Inflammatory macrophage (primary cell): ENCODE measurements at places on chromosomes 13 and 19.
A peak's percentile ranks its signal among the peaks of the same experiment; 100 is the strongest.

GRCh38 chr19:48461982-48462655 is 6.7 kb downstream of the KCNJ14 start:
- no peak for DNase-seq

DNA sequence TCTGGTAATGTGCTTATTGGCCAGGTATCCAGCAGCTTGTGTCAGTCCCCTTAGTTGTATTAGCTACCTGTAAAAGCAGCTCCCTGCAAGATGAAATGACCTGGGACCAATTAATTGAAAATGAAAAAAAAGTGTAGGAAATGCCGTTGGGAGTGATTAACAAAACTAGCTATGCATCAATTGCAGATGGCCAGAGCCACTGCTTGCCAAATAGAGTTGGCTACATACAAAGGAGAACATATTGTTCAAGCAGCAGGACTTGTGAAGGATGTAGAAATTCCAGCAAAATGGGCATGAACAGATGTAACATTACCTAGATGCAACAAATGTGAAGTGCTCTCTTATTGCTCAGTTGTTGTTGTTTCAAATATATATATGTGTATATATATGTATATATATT is 300.5 kb downstream of the PCDH17 start:
- DNase-seq, result no peak

DNA sequence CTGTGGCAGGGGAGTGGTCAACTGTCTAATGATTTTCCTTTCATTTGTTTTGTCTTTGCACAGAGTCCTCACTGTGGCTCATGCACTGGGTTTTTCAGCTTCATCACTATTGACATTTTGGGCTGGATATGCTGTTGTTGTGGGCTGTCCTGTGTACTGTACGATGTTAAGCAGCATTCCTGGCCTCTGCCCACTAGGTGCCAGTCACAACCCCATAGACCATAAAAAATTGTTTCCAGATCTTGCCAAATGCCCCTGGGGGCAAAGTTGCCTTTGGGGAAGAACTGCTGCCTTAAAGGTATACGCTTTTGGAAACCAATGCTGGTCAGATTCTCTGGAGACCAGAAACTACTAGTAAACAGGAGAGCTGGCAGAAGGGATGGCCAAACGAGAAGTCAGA is 310.4 kb downstream of the SPRY2 start:
- peak; percentile 81 for DNase-seq

DNA sequence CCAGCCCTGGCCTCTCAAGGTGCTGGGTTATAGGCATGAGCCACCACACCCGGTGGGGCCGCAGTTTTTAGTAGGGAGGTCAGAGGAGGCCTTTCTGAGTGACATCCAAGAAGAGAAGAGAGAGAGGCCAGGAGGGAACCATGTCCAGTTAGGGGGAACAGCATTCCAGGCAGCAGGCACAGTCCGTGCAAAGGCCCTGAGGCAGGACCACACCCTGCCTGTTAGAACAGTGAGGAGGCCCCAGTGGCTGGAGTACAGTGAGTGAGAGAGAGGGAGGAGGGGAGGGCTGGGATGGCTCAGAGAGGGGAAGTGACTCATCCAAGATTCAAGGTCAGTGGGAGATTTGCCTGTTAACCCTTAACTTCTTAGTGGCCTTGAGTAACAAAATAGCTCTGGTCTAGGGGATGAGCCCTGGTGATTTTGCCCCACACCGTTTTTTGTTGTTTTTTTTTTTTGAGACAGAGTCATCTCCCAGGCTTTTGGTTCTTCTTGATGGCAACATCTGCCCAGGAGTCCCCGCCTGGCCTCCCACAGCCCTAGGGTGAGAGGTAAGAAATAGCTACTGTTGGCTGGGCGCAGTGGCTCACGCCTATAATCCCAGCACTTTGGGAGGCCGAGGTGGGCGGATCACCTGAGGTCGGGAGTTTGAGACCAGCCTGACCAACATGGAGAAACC is 2.7 kb upstream of the PLIN3 start:
- DNase-seq, result peak; percentile 88

DNA sequence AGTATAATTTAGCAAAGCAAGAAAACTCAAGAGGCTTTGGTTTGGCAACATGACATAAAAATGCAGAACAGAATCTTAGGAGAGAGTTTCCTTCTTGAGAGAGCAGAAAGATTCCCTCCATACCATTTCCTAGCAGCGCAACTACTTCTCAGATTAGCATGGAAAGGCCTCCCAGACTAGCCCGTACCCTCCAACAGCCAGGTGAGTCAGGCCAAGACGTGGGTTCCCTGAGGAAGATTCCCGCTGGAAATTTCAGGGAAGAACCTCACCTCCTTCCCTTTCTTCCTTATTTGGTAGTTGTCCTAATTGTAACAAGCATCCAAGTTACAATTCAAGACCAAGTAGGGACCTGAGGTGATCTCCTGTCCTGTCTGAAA is 12.3 kb downstream of the COL4A2 start:
- DNase-seq, result no peak

DNA sequence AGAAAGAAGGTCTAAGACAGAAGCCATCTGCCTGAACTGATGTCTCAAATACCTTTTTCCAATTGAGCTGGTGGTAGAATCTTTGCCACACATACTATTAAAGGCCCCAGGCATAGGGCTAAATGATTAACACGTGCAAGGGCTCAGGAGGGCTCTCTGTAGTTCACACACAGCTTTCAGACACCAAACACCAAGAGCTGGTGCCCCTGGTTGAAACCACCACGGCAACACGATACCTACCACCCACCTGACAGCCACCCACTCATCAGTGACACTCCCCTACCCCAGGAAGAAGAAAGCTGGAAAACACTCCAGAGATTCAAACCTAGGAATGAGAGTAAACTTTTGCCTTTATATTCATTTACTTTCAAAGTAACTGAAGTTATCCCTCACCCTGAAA is 26.8 kb downstream of the IRS2 start:
- DNase-seq, result no peak

DNA sequence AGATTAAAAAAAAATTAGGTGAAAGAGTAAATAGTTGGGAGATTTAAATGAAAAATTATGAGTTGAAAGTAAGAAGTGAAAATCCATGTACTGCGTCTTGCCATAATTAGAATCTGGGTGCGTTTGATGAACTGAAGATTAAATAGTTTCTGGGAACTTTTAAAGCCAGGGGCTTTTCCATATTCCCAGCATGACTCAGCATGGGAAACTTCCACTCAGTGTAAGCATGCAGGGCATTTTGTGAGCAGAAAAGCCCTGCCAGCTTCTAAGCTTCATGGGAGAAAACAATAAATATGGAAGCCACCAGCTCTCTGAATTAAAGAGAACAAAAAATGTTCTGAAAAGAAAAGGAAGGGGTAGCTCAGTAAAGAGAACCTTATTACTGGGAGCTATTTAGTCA is 62.0 kb upstream of the EDNRB start:
- DNase-seq, result no peak

GRCh38 chr19:52896431-52897137 is 851 bp downstream of the ZNF320 start:
- peak; percentile 8 for DNase-seq

DNA sequence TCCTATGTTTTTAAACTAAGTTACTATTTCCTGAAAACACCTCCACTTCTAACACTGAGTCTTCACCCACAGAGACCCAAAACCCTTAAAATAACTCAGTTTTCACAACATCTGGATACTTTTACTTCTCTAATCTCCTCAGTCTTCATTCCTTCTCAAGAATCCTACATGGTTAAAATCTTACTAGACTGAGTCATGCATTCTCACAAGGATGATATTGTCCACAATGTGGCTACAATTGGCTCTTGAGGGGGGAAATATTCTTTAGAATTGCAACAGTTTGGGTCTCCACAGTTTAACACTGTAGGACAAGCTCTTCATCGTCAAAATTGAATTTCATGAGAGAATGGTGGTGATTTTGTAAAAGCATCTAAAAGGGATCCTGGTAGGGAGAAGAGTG is 397.1 kb downstream of the SLITRK5 start:
- DNase-seq, result no peak

DNA sequence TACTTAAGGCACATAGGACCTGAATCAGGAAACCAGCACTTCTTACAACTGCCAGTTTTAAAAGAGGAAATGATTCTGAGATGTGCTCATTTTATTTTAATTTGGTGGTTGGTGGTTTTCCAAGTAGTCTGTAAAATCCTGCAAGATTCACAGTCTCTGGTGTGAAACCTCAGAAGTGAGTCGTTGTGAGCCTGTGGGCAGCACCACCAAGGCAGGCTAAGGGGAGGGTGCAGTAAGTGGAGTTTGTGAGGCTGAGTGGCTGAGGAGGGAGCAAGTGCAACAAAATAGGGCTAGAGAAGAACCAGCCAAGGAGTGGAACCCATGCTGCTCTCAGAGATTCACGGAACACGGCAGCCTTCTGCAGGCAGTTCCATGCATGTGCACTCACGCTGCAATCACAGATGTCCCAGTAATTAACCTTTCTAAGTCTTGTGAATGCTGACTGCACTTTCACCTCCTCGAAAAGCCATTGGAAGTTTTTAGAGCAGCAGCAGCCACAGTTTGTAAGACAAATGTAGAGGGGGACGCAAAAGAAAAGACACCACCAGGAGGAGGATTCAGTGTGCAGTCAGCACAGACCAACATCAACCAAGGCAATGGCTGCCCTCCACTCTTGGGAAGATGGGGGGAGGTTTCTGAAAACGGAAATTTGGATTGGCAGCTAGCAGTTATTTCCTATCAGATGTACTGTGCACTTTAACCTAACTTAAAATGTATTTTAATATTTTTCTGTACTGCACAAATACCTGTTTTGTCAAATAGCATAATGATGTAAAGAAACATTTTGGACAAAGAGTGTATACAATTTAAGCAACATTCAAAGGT is 44.9 kb downstream of the ESD start:
- peak; percentile 94 for DNase-seq

DNA sequence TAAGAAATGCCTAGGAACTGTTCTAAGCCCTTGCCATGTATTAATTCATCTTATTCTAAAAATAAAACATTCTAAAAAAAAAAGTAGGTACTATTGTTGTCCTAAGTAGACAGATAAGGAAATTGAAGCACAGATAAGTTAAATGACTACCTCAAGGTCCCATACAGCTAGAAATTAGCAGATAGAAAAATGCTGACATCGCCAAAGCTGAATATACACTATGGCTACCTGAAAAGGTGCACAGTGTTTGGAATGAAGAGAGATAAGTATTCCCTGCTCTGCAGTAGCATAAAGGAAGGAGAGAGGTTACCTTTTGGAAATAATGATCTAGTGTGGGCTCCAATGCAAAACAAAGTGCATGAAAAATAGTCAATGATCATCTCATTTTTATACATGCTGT is 65.3 kb downstream of the DCT start:
- no peak for DNase-seq

- DNase-seq, result no peak
These were observed 23.7 kb upstream of the UBE2L5 start for GRCh38 chr13:30398601-30399072.

GRCh38 chr13:19817106-19817505 is 34.4 kb upstream of the PSPC1 start:
- DNase-seq, result no peak

DNA sequence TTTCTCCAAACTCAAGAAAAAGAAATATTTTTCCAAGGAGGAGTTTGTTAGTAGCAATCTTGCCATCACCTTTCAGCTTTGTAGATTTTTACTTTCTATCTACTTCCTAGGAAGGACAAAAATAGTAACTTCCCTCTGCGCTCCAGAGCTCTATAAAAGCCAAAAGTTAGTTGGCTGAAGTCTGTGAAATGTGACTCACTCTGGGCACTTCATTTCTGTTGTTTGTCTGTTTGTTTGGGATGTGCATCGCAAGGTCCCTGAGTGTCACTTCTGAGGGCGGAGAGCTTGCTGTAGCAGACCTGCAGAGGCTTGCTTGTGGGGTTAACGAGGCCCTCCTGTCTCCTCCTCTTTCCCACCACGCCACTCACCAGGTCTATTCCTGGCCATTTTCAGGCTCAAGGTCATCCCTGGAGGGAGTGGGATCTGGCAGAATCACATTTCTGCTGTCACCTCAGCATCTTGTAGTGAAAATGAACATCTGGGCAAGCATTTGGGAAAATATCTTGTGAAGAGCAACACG is 307.6 kb downstream of the GPC6 start:
- no peak for DNase-seq

DNA sequence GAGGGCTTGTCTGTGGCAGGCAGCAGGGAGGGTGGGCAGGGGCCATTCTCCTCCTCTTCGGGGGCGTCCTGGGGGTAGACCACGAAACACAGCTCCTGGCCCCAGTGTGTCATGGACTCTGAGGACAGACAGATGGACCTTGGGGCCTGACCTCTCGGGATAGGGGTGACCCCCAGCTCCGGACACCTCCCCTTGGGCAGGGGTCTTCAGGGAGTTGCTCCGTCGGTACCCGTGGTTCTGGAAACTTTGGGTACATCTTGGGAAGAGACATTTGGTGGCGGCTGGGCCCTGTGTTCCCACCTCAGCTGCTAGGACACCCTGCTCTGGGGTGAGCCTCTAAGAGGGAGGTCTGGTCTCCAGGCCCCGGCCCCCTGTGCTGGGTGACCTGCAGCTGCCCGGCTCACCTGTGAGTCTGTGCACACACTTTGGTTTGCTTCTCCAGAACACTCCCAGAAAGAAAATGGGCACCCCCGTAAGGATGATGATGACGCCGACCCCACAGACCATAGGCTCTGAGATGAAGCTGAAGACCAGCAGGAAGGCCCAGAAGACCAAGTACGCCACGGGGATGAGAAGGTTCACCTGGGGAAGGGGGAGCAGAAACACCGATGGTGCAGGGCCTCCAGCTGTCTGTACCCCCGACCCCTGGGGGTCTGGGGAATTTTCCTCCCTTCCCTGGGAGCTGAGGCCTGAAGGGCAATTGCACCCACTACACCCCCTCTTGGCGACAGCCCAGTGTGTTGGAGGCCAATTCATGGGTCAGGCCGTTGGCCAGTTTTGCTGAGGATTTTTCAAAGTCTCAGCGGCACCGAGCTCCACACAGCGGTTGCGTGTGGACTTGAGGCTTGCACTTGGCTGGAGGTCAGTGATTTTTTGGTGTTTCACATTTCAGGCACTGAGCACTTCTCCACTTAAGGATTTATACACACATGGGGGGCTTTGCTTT is 15.0 kb downstream of the LRP3 start:
- no peak for DNase-seq

GRCh38 chr13:51068501-51068900 is 42.6 kb downstream of the C13orf42 start:
- DNase-seq, result no peak
